ENCODE measurements at places on chromosomes 4 and X. TPM values are rescaled to one million over a fixed set of nuclear protein-coding genes. Genes with fewer than 3 reads are reported as not detected.
A peak's percentile ranks its signal among the peaks of the same experiment; 100 is the strongest.

DNA sequence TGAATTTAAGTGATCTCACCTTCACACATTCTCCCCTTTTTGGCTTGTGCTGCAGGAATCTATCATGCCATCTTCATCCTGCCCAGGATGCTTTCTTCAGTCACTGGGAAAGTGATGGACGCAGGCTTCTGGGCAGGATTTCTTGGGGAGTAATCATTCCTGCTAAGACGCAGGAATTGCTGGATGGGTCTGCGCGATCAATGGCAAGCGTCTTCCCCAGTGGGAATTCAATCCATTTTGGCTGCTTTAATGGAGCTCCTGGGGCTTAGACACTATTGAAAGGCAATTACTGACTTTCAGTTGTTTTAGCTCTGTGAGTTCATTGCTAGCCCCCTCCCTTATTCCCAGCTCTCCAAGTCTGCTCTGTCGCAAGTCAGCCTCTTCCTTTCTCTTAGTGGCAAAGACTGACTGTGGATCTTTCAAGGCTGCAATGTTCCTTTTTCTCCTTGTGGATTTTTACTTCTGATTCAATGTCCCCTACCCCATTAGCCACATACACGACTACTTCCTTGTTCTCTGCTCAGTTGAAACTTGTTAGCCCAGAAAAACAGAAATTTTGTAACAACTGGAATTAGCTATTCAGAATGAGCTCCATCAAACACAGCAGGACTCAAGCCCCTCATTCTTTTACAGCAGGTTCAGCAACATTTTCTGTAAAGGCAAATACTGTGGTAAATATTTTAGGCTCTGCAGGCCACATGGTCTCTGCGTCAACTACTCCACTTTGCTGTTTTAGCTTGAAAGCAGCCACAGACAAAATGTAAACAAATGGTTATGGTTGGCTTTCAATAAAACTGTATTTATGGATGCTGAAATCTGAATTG lies 154.9 kb downstream of the ASB9 start:
- no peak for DNase-seq
- H3K36me3 ChIP-seq = no peaks in the 10 kb centered on the region
- H3K27me3 ChIP-seq = peaks cover 2% of the 10 kb centered on the region
- H3K4me3 ChIP-seq = no peak overlapping the region

GRCh38 chr4:89056953-89057398 lies at the start of gene FAM13A:
TSS of gene FAM13A (minus strand) at chr4:89057185. CDS start at chr4:89056964, 221 bp downstream.
- peaks cover 5% of the 10 kb centered on the region for H3K4me1 ChIP-seq
- no peak within 1 kb of the TSS for H3K27ac ChIP-seq
- no peaks in the 10 kb centered on the region for H3K36me3 ChIP-seq
- H3K4me3 ChIP-seq = no peak within 1 kb of the TSS
- peaks cover 8% of the 10 kb centered on the region for H3K27me3 ChIP-seq
- DNase-seq = no peak

DNA sequence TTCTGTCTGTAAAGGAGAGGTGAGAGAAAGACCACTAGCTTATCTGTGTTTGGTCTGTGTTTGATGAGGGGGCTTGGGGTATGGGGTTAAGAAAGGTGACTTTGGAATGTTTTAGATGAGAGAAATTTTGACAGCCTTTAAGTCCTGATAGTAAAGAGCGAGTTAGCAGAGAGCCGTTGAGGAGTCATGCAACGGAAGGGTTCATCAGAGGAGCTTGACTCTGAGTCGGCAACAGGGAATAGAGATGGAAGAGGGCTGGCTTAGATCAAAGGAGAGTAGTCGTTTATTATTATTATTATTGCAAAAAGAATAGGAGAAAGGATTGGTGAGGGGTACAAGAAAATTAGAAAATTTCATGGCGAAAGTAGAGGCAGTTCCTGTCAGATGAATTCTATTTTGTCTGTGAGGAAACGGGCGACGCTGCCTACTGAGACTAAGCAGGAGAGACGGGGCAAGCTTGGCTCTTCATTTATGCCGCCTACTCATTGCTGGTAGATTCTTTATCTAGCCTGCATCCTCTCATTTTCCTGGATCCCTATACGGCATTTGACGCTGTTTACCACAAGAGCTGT lies 473 bp upstream of the VAMP7 start:
- H3K4me1 ChIP-seq = peaks cover 18% of the 10 kb centered on the region
- no peaks in the 10 kb centered on the region for H3K27me3 ChIP-seq
- H3K36me3 ChIP-seq = peaks cover 4% of the 10 kb centered on the region
- peak overlapping the region; percentile 94 for H3K4me3 ChIP-seq
- H3K27ac ChIP-seq = peak overlapping the region; percentile 93

Gene MRPL1
- total RNA-seq = 72.7 TPM

Gene HPGD
- total RNA-seq = 1.4 TPM

DNA sequence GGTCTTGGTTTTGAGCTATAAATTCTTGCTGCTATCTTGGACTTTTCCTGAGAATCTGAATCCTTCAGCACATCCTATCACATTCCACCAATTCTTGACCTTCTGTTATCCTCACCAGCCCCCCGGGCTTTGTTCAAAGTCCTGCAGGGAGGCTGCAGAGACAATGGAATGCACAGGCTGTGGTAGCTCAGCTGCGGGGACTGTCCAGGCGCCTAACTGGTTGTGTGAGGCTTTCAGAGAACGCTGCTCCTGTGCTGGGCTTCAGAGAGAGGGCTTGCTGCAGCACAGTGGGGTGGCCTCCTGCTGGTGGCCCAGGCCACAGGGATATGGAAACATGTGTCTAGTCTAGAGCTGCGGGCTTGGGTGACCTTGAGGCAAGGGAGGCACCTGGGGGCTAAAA lies 196.3 kb upstream of the GATB start:
- no peak overlapping the region for H3K4me3 ChIP-seq
- DNase-seq = no peak
- no peaks in the 10 kb centered on the region for H3K4me1 ChIP-seq
- H3K27ac ChIP-seq = no peak overlapping the region
- no peaks in the 10 kb centered on the region for H3K27me3 ChIP-seq
- H3K36me3 ChIP-seq = no peaks in the 10 kb centered on the region

Gene PTPN13
- 0.26 TPM for total RNA-seq

DNA sequence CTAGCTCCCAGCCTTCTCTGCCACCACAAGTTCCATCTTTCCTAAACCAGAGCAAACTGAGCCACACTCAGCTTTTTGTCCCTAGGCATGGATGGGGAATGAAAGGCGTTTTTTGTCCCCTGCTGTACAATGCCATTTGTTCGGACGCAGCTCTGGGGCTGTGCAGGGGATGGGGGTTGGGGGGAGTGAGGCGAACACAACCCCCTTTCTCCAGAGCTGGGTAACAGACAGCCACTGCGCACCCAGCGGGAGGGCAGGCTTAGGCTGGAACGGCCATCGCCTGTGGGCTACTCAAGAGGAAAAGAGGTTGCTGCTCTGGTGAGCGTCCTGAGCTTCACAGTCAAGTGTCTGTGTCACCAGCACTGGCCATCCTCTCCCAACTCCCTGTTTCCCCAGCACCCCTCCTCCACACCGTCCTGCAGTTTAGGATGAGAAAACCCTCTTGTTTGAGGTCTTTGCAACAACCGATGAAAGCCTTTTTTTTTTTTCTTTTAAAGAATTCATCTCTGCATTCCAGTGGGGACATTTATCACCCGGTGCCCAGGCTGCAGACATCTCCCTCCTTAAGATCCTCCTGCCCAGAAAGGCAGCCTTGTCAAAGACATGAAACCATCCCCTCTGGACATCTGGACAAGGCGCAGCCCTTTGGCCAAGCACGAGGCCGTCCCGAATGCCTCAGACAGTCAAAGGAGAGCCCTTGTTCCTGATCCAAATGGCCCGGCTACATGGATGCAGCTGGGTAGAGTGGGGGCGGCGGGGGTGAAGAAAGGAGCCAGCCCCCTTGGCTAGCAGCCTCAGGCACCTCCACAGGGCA lies 419.6 kb downstream of the BCOR start:
- H3K27ac ChIP-seq = no peak overlapping the region
- no peaks in the 10 kb centered on the region for H3K27me3 ChIP-seq
- no peak for DNase-seq
- H3K36me3 ChIP-seq = no peaks in the 10 kb centered on the region
- no peak overlapping the region for H3K4me3 ChIP-seq

GRCh38 chr4:73421708-73422457 lies 14.1 kb upstream of the AFP start:
- H3K4me3 ChIP-seq = no peak overlapping the region
- no peak overlapping the region for H3K27ac ChIP-seq
- peaks cover 3% of the 10 kb centered on the region for H3K27me3 ChIP-seq
- H3K36me3 ChIP-seq = no peaks in the 10 kb centered on the region

GRCh38 chr4:98663226-98664006 lies 5.0 kb upstream of the TSPAN5 start:
- peaks cover 53% of the 10 kb centered on the region for H3K4me1 ChIP-seq
- H3K27me3 ChIP-seq = no peaks in the 10 kb centered on the region
- H3K4me3 ChIP-seq = peak overlapping the region; percentile 82
- H3K36me3 ChIP-seq = peaks cover 8% of the 10 kb centered on the region
- DNase-seq = peak; percentile 88
- H3K27ac ChIP-seq = peak overlapping the region; percentile 96

DNA sequence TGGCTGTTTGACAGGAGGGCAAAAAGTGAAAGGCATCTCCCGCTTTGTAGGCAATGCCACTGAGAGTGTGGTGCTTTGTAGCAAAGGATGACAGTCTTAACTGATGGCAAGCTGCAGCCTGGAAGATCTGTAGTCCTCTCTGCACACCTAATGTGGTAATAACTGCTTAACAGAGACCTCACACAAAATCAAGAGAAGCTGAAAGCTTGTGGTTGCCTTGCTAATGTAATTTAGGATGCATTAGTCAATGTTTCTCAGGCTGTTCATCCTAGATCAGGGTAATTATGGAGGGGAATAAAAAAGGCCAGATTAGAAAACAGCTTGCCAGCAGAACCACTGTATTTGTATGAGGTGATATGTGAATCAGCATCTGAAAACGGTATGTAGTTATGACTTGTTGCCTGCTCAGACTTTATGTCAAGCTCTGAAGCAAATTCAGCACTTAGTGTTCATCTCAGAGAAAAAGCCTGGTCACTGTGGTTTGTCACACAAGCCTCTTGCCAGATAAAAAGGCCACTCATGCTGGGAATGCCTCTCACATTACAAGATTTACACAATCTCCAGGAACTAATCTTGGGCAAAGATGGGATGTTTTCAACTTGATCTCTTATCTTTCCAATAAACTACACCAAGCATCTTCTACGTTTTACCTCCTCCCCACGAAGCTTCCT lies 130.8 kb downstream of the ENOX2 start:
- H3K27me3 ChIP-seq = no peaks in the 10 kb centered on the region
- H3K4me1 ChIP-seq = peaks cover 3% of the 10 kb centered on the region
- DNase-seq = no peak
- peaks cover 3% of the 10 kb centered on the region for H3K36me3 ChIP-seq
- H3K4me3 ChIP-seq = no peak overlapping the region
- no peak overlapping the region for H3K27ac ChIP-seq

GRCh38 chr4:153232768-153233167 lies 28.5 kb downstream of the TRIM2 start:
- H3K36me3 ChIP-seq = no peaks in the 10 kb centered on the region
- peaks cover 16% of the 10 kb centered on the region for H3K4me1 ChIP-seq
- DNase-seq = no peak
- H3K27me3 ChIP-seq = peaks cover 16% of the 10 kb centered on the region
- no peak overlapping the region for H3K4me3 ChIP-seq

GRCh38 chr4:59855630-59856352 lies 1344.3 kb upstream of the ADGRL3 start:
- H3K36me3 ChIP-seq = no peaks in the 10 kb centered on the region
- H3K27me3 ChIP-seq = no peaks in the 10 kb centered on the region
- DNase-seq = no peak
- no peak overlapping the region for H3K27ac ChIP-seq

- H3K27ac ChIP-seq = no peak overlapping the region
- peaks cover 28% of the 10 kb centered on the region for H3K27me3 ChIP-seq
- H3K4me1 ChIP-seq = no peaks in the 10 kb centered on the region
- H3K4me3 ChIP-seq = no peak overlapping the region
- no peaks in the 10 kb centered on the region for H3K36me3 ChIP-seq
- no peak for DNase-seq
Observed at GRCh38 chr4:152610131-152610530, 69.7 kb downstream of the TMEM154 start.

Gene BBS12
- 3.8 TPM for total RNA-seq

- H3K4me1 ChIP-seq = no peaks in the 10 kb centered on the region
- no peaks in the 10 kb centered on the region for H3K27me3 ChIP-seq
- no peak overlapping the region for H3K27ac ChIP-seq
- no peak for DNase-seq
- H3K4me3 ChIP-seq = no peak overlapping the region
Observed at GRCh38 chr4:132910229-132910748, 238.8 kb upstream of the PCDH10 start.

DNA sequence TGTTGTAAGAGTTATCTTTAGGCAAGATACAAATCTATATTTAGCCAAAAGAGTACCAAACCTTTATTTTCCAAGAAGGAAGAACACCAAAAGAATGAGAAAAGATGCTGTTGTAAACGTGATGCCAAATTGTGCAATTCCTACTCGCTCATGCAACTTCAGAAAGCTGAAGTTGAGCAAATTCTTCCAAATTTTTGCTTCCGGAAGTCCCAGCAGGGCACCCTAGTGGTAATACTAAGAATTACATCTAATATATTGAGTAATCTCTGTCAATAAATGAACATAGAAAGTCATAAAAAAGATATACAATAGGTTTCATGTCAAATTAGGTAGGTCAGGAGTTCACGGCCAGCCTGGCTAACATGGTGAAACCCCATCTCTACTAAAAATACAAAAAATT lies 36.0 kb upstream of the SMARCAD1 start:
- no peaks in the 10 kb centered on the region for H3K4me1 ChIP-seq
- H3K36me3 ChIP-seq = no peaks in the 10 kb centered on the region

- H3K27ac ChIP-seq = no peak overlapping the region
- peaks cover 8% of the 10 kb centered on the region for H3K27me3 ChIP-seq
- no peaks in the 10 kb centered on the region for H3K36me3 ChIP-seq
- DNase-seq = no peak
Observed at GRCh38 chr4:139764182-139764581, 98.6 kb downstream of the MGST2 start.

DNA sequence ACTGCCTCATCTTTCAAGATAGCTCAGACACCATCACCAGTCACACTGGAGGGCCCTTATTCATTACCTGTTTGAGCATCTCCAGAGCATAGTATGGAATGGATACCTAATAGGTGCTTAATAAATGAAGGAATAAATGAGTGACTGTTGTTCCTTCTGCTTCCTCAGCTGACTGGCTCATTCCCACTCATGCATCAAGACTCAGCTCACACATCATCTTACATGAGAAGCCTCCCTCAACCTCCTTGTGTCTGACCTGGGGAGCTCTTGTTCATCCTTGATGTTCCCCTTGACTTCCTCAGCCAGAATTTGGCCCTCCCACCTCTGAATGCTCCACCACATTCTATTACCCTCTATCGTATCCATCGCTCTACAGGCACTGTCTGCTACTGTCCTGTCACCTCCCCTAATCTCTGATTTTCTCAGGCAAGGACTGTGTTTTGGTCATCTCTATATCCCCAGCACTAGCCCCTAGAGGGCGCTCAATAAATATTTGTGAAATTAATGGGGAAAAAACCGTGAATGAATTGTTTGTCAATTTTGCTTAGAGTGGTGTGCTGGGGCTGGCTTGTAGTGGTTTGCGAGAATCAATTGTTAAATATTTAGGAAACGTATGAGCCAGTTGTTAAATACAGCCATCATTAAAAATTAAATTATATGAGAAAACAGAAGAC lies 88.3 kb downstream of the NHSL2 start:
- H3K4me3 ChIP-seq = no peak overlapping the region
- DNase-seq = peak; percentile 75
- no peak overlapping the region for H3K27ac ChIP-seq
- H3K27me3 ChIP-seq = peaks cover 33% of the 10 kb centered on the region
- H3K36me3 ChIP-seq = no peaks in the 10 kb centered on the region

Gene GUCY1A1
- total RNA-seq = not detected
